ENCODE measurements at places on chromosomes 6 and 20. TPM values are rescaled to one million over a fixed set of nuclear protein-coding genes. Genes with fewer than 3 reads are reported as not detected.

- H3K27ac ChIP-seq: no peak overlapping the region
- H3K4me3 ChIP-seq: no peak overlapping the region
- no peak for DNase-seq
- no peaks in the 10 kb centered on the region for H3K36me3 ChIP-seq
Observed at GRCh38 chr20:24678351-24679106, 209.1 kb downstream of the SYNDIG1 start.

- H3K4me1 ChIP-seq: no peaks in the 10 kb centered on the region
- no peak for DNase-seq
- peaks cover 14% of the 10 kb centered on the region for H3K27me3 ChIP-seq
- H3K27ac ChIP-seq: no peak overlapping the region
Observed at GRCh38 chr6:1278061-1278720, 33.7 kb upstream of the FOXQ1 start.

GRCh38 chr6:153564803-153565202 is 433.7 kb upstream of the RGS17 start:
- no peaks in the 10 kb centered on the region for H3K4me1 ChIP-seq
- no peak overlapping the region for H3K4me3 ChIP-seq
- no peaks in the 10 kb centered on the region for H3K27me3 ChIP-seq
- no peak for DNase-seq

- peaks cover 43% of the 10 kb centered on the region for H3K36me3 ChIP-seq
- peaks cover 19% of the 10 kb centered on the region for H3K4me1 ChIP-seq
- no peak for DNase-seq
- H3K27ac ChIP-seq: no peak overlapping the region
- no peaks in the 10 kb centered on the region for H3K27me3 ChIP-seq
- no peak overlapping the region for H3K4me3 ChIP-seq
Observed at GRCh38 chr6:7239590-7239948, 73.4 kb downstream of the SSR1 start.

DNA sequence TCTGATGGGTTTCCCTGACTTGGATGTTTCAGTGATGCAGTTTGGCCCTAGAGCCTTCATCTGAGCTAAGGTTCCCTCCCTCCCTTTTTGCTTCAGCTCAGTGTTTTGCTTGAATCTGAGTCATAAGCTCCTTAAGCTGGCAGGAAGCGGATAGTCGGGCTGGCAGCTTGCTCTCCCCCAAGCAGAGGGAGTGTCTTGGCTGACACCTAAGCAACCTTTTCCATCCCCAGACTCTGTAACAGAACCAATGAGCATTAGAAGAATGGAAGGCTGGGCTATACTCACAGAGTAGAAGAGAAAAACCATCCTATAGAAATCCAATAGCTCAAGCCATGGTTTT is 98.3 kb downstream of the HAO1 start:
- no peak overlapping the region for H3K4me3 ChIP-seq
- H3K27me3 ChIP-seq: no peaks in the 10 kb centered on the region
- H3K4me1 ChIP-seq: no peaks in the 10 kb centered on the region

GRCh38 chr6:164034602-164035140 is 620.2 kb downstream of the QKI start:
- H3K4me3 ChIP-seq: no peak overlapping the region
- H3K27me3 ChIP-seq: no peaks in the 10 kb centered on the region
- DNase-seq: no peak
- no peaks in the 10 kb centered on the region for H3K36me3 ChIP-seq
- H3K4me1 ChIP-seq: no peaks in the 10 kb centered on the region
- H3K27ac ChIP-seq: no peak overlapping the region

DNA sequence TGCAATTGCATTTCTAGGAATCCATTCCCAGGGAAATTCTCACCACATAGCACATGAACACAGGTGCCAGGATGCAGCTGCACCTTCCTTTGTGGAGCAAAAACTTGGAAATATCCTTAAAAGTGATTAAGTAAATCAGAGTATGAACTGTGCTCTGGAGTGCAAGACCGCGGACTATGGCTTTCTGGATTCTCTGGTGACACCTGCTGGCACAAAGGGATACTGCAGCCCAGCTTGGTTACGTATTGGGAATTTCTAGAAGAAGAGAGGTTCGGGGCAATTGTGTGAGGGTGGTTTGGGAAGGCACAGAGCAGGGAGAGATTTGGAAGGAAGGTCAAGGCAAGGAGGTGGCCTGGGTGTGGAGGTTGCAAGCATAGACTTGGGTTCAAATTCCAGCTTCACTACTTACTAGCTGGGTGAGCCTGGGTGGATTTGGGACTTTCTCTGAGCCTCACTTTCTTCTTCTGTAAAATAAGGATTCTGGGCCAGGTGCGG is 15.9 kb upstream of the PEDS1 start:
- H3K36me3 ChIP-seq: no peaks in the 10 kb centered on the region
- H3K27me3 ChIP-seq: no peaks in the 10 kb centered on the region
- no peak overlapping the region for H3K4me3 ChIP-seq

GRCh38 chr6:144063744-144064401 is 31.5 kb downstream of the SF3B5 start:
- peak; percentile 94 for DNase-seq
- peaks cover 20% of the 10 kb centered on the region for H3K27me3 ChIP-seq
- no peaks in the 10 kb centered on the region for H3K36me3 ChIP-seq
- no peaks in the 10 kb centered on the region for H3K4me1 ChIP-seq
- H3K4me3 ChIP-seq: peak overlapping the region; percentile 70

Gene TINAG
- total RNA-seq: not detected

Gene BEND3
- 5.6 TPM for total RNA-seq

GRCh38 chr6:96947055-96947454 is 22.5 kb downstream of the KLHL32 start:
- no peaks in the 10 kb centered on the region for H3K4me1 ChIP-seq
- DNase-seq: no peak
- no peaks in the 10 kb centered on the region for H3K36me3 ChIP-seq
- no peak overlapping the region for H3K27ac ChIP-seq
- no peaks in the 10 kb centered on the region for H3K27me3 ChIP-seq

GRCh38 chr6:12012038-12012557 is at the start of gene HIVEP1:
TSS of gene HIVEP1 (plus strand) at chr6:12012312. CDS start at chr6:12015629, 3,317 bp downstream.
- DNase-seq: peak; percentile 43
- H3K27ac ChIP-seq: peak within 1 kb of the TSS; percentile 97
- H3K4me3 ChIP-seq: peak within 1 kb of the TSS; percentile 70
- no peaks in the 10 kb centered on the region for H3K27me3 ChIP-seq

Gene CPXM1
- total RNA-seq: 25.8 TPM

Gene IL17F
- not detected for total RNA-seq

- peaks cover 26% of the 10 kb centered on the region for H3K4me1 ChIP-seq
- peak overlapping the region; percentile 85 for H3K27ac ChIP-seq
- peak overlapping the region; percentile 9 for H3K4me3 ChIP-seq
- H3K36me3 ChIP-seq: no peaks in the 10 kb centered on the region
- H3K27me3 ChIP-seq: no peaks in the 10 kb centered on the region
Observed at GRCh38 chr20:437787-438486, 24.4 kb downstream of the TBC1D20 start.

DNA sequence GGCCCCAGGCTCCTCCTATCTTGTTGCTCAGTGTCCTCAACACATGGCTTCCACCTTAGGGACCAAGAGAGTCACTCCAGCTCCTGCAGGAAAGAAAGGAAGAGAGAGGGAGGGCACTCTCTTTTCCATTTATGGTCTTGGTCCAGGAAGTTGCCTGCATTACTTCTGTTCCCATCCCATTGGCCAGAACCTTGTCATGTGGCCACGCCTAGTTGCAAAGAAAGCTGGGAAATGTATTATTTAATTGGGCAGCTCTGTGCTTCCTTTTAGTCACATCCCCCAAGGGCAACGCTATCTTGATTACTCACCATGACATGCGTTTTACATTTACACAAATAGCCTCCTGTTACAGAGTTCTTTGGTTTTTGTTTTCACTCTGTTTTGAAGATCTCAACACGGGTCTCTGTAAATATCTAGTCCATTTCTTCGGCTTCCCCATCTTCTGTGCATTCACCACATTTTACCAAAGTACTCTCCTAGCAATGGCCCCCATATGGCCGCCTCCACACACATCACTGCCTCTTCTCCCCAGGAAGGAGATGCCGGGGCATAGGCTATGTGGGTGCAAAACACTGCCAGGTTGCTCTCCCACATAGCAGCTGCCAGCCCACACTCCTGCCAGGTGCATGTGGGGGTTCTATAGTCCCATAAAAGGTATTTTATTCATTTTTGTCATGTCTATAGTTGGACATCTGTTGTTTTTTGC is 35.7 kb upstream of the ZMYND8 start:
- H3K4me1 ChIP-seq: no peaks in the 10 kb centered on the region
- no peaks in the 10 kb centered on the region for H3K36me3 ChIP-seq
- H3K27ac ChIP-seq: peak overlapping the region; percentile 63
- no peak overlapping the region for H3K4me3 ChIP-seq

DNA sequence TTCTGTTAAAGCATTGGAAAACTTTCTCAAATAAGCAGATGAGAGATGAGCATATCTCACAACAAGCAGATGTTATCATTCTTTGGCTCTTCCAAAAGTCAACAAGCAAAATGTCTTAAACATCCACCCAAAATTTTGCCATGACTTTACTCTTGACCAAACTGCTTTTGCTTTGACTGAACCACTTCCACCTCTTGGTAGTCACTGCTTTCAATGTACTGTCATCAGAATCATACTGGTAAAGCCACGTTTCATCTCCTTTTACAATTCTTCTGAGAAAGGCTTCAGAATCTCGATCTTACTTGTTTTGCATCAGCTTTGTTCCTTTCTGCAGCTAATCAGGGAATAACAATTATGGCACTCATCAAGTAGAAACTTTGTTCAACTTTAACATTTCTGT is 498.5 kb upstream of the GJE1 start:
- no peaks in the 10 kb centered on the region for H3K36me3 ChIP-seq
- no peak for DNase-seq
- no peaks in the 10 kb centered on the region for H3K27me3 ChIP-seq
- no peak overlapping the region for H3K27ac ChIP-seq

DNA sequence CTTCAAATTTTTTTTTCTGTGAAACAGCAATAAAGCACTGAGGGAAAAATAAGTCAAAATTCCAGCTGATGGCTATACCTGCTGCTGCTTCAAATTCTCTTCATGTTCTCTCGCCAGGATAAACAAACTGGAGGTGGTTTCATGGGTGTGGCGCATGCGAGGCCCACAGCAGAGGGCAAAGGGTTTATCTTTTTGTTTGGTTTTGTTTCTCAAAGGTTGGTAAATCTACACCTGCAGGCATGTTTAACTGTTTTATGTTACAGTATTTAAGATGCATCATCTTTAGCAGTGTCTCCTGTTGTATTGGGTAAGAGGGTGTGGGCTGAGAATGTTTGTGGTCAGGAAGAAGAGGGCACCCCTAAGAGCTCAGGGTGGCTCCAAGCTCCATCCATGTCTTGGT is 342.2 kb downstream of the CDH26 start:
- H3K36me3 ChIP-seq: no peaks in the 10 kb centered on the region
- no peak overlapping the region for H3K4me3 ChIP-seq
- DNase-seq: no peak
- H3K27me3 ChIP-seq: no peaks in the 10 kb centered on the region
- no peaks in the 10 kb centered on the region for H3K4me1 ChIP-seq

Gene COL10A1
- 26.6 TPM for total RNA-seq

Gene C2
- total RNA-seq: 192 TPM

DNA sequence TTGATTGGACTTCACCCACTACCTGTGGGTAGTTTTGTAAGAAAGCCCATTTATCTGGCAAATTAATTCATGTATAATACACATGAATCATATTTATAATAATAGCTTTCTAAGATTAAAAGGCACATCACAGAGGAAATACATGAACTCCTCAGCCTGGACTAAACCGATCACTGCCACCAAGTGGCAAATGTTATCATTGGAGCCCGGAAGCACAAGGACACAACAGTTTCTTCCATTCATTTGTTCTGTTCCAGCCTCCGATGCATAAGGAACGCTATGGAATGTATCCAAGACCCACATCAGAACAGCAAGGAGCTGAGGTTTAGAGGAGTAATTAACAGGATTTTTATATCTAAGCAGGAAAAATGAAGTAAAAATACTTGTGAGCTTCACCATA is 13.9 kb upstream of the IPCEF1 start:
- no peaks in the 10 kb centered on the region for H3K27me3 ChIP-seq
- DNase-seq: peak; percentile 64
- H3K36me3 ChIP-seq: no peaks in the 10 kb centered on the region

DNA sequence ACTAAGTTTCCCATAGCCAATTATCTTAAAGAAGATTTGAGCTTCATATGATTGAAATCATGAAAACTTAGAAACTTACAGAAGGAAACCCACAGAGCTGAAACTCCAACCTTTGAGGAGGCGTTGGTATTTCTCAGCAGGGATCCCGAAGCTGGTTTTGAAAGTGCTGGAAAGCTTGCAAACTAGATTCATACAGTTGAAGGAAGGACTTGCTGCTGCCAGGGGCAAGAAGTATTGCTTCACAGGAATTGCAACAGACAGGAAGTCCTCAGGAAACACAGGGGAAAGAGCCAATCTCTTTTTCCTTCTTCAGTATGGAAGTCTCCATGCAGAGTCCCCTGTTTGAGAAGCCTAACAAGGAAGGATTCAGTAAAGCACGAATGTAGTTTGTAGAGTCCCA is 419.7 kb downstream of the CD109 start:
- H3K27me3 ChIP-seq: no peaks in the 10 kb centered on the region
- H3K27ac ChIP-seq: no peak overlapping the region
- H3K4me3 ChIP-seq: no peak overlapping the region

- H3K4me1 ChIP-seq: no peaks in the 10 kb centered on the region
- no peaks in the 10 kb centered on the region for H3K36me3 ChIP-seq
- H3K27me3 ChIP-seq: no peaks in the 10 kb centered on the region
- H3K4me3 ChIP-seq: no peak overlapping the region
- H3K27ac ChIP-seq: no peak overlapping the region
Observed at GRCh38 chr6:157242791-157243190, 80.5 kb downstream of the TMEM242 start.

GRCh38 chr6:6781873-6782227 is 193.3 kb downstream of the LY86 start:
- no peak overlapping the region for H3K27ac ChIP-seq
- H3K27me3 ChIP-seq: no peaks in the 10 kb centered on the region
- DNase-seq: peak; percentile 48

GRCh38 chr20:62716198-62716940 is 7.7 kb downstream of the NTSR1 start:
- DNase-seq: peak; percentile 73
- H3K4me1 ChIP-seq: peaks cover 7% of the 10 kb centered on the region
- H3K27me3 ChIP-seq: peaks cover 52% of the 10 kb centered on the region
- no peak overlapping the region for H3K4me3 ChIP-seq

DNA sequence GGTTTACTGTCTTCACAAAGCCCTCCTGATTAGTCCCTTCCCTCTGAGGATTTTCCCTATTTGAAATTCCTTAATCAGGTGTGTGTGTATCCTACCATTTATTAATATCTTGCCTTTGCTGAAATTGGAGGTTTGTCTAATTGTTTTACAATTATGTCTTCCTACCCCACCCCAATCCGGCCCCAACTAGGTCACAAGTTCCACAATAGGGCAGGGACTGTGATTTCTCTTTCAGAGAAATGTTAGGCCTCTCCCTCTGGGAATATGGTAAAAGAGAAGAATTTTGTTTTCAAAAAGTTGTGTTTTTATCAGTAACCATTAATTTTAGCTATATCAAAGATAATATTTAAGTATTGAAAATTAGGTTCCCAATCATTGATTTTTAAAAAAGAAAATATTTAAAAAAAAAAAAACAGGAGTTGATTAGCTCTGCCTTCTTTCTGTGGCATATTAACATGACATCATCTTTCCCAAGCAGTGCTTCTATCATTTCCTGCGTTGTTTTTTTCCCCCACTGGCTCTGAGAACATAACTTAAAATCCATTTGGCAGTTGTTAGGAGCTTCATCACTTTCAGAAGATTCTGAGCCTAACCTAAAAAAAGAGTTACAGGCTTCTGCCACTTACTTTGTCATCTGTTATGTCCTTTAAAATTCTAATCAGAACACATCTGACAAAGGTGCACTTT is 36.1 kb downstream of the BLOC1S5 start:
- no peaks in the 10 kb centered on the region for H3K36me3 ChIP-seq
- H3K4me3 ChIP-seq: no peak overlapping the region
- H3K4me1 ChIP-seq: peaks cover 6% of the 10 kb centered on the region
- DNase-seq: no peak
- H3K27ac ChIP-seq: no peak overlapping the region

GRCh38 chr6:161191007-161191406 is 82.9 kb downstream of the AGPAT4 start:
- no peak overlapping the region for H3K4me3 ChIP-seq
- H3K27ac ChIP-seq: no peak overlapping the region
- no peak for DNase-seq
- no peaks in the 10 kb centered on the region for H3K4me1 ChIP-seq
- no peaks in the 10 kb centered on the region for H3K27me3 ChIP-seq

Data from left lung (tissue), 14 donors.